ENCODE measurements at places on chromosomes 5 and 9. TPM values are rescaled to one million over a fixed set of nuclear protein-coding genes. Genes with fewer than 3 reads are reported as not detected.

- DNase-seq: no peak
These were observed 199.7 kb downstream of the GLIS3 start for GRCh38 chr9:4099976-4100735.

DNA sequence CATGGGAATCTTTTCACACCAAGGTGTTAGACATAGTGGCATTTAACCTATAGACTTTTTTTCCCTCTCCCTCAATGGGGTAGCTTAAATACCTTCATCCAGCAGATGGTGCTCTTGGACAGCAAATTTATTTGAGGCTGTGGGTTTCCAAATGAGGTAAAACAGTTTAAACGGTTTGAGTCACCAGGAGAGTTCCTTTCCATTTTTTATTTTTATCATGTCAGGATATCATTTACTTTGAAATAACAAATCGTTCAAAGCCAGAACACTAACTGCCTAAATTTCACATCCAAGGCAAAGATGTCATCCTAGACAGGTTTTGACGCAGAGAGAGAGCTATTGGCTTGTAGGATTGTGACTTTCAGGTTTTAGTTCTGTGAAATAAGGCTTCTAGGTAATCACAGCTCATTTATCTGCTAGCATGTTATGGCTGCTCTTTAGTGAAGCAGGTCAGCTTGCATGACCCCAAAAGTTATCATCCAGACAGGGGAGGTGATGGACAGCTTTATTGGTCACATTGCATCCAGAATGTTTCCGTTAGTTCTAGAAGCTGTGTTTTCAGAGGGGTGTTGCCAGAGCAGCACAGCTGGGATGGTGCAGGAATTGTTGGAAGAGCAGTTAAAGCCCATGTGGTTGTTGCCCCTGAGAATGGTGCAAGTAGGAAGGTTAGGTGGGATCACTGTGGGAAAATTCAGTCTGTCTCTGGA, 69.8 kb downstream of the KDM4C start:
- peak; percentile 15 for DNase-seq

- DNase-seq: no peak
These were observed 36.1 kb upstream of the DENND1A start for GRCh38 chr9:123965801-123966686.

DNA sequence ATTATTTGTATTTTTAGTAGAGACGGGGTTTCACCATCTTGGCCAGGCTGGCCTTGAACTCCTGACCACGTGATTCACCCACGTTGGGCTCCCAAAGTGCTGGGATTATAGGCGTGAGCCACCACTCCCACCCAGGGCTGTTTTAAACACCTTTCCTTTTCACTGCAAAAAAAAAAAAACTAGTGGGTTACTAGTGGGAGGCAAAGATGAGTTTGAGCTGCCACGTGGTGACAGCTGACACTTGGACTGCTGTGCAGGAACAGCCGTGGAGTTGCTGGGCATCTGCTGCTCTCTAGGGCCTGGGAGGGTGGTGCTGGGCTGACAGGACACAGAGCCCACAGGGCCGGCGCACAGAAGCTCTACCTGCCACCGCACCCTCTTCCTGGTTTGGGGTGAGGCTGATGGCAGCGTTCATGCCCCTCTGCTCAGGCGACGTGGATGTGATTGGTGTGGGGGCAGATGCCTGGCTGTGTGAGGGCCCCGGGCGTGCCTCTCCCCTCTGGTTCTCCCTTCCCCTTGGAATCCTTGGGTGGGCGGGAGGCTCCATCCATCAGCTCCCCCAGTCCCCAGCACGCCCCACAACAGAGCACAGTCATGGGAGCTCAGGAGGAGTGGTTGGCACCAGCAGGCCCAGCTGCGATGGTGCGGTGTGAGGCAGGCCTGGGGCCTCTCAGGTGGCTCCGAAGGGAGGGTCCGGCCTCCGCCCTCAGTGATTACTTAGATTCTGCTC, 16.9 kb downstream of the RABL6 start:
- no peak for DNase-seq

DNA sequence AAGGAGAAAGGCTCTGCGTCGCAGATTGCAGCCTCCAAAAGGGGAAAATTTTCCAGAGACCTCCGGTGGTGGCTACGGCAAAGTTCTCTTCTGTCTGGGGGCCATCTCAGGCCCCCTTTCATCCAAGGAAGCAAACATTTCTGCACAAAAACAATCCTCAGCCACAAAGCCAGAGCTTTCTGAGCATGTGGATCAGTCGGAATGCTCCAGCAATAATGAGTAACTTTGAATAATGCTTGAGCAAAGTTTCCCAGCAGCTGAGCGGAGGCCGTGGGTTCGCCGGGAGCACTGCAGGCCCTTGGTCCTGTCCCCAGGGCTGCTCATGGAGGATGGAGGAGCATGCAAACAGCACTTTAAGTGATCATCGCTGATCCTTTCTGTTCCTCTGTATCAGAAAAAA, 60.2 kb upstream of the UNC5A start:
- no peak for DNase-seq

Gene UGT3A2
- total RNA-seq: 0.86 TPM

DNA sequence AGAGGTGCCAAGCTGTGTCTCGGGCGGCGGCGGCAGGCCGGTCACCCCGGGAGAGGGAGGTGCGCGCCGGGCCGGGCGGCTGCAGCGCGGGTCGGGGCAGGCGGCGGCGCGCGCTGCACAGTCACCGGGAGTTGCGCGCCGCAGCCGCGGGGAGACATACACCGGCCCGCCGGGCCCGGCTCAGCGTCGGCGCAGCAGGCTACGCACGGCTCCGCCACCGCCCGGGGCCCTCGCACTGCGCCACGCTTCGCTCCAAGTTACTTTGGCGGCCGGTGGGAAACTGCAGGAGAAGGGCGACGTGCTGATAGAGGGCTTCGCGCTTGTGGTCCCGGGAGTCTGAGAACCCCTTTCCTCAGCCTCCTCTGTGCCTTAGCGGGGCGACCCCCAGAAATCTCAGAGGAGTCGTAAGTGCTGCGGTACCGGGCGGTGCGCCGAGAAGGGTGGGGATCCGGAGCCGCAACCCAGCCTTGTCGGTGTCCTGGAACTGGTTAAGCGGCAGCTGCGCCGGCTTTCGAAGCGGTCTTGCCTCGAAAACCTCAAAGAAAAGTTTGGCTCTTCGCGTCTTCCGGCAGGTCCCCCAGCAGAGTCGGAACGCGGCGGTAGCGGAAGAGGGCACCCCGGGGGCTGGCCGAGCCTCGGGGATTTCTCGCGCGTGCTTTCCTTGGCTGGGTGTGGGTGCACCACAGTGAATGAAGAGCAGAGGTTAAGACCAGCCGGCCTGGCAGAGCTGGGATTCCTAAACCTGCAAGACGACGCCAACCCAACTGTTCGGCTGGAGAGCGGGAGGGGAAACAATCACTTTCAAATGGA, at the start of gene EFNA5:
Gene EFNA5, minus strand, starts transcription at position 6 of the 810 bp plus-strand sequence.
- peak; percentile 59 for DNase-seq

DNA sequence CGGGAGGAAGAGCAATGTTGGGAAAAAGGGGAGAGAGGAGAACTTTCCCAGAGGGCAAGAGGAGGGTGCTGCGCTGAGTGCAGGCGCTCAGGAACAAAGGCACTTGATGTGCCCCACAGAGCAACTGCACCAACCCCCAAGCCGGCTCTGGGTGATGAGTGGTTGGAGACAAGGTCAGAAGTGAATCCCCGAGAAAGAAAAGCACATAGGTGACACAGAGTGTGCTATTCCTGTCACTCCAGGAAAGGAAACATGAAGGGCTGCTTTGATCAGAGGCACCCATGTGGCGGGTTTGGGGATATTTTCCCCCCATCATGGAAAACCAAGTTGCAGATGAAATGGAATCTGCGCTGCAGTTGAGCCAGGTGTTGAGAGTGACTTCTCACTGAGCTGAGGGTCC, 20.7 kb upstream of the SLC25A48 start:
- no peak for DNase-seq

GRCh38 chr9:112010537-112010936, 113.9 kb downstream of the UGCG start:
- no peak for DNase-seq

GRCh38 chr5:132487841-132488555, 2.6 kb downstream of the IRF1 start:
- DNase-seq: no peak

- no peak for DNase-seq
These were observed 539 bp downstream of the ARRDC3 start for GRCh38 chr5:91382530-91383026.

Gene FOXD4
- 0.31 TPM for total RNA-seq

Data from astrocyte (in vitro differentiated cells and primary cell).